ENCODE measurements at places on chromosomes 4 and X. TPM values are rescaled to one million over a fixed set of nuclear protein-coding genes. Genes with fewer than 3 reads are reported as not detected.

GRCh38 chr4:7233006-7233580, 40.8 kb downstream of the SORCS2 start:
- no peak for DNase-seq

GRCh38 chrX:41596596-41596995, 92.2 kb upstream of the GPR34 start:
- peak; percentile 24 for DNase-seq

Gene ODAPH
- polyA plus RNA-seq = 0.87 TPM

Gene S100P
- polyA plus RNA-seq = not detected

DNA sequence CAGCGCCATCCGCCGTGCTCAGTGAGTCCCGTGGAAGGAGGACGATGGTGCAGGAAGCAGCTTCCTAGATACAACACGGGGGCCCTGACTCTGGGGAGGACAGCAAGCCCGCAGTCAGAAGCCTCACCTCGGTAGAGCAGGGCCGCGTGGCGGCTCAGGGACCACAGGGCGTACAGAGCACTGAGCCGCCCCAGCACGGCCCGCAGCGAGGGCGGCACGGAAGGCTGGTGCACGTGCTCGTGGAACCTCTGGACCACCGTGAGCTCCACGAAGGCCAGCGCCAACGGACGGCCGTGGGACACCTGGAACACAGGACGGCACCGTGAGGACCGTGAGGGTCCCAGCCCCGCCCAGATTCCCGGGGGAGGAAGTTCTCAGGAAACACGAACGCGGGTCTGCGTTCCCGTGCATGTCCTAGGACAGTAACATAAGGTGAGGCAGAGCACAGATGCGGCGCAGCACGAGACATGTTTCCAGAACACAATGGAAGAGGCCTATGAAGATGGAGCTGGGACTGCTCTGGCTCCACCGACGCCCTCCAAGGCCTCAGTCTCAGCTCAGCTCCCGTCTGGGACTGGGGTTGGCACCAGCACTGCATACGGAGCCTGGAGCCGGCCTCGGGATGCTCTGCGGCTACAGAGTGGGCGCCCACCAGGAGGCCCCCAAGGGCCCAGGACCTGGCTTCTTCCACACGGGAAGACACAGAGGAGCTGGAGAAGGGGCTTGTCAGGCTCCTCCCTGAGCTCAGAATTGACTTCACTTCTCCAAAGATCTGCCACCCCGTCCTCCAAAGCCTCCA, 65.5 kb downstream of the ACOX3 start:
- DNase-seq = no peak

DNA sequence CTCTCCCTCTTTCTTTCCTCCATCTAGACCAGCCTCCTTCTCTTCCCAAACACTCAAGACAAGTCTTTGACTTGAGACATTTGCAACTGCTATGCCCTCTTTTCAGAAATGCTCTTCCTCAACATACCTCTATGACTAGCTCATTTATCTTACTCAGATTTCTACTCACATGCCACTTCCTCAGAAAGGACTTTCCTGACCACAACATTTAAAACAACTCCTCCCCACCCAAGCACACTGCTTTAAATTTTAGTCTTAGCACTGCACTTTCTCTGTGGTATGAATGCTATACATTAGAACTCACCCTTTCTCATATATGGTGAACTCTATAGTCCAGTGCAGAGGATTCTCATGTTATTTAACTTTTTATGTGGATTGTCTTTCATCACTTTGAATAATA, 28.4 kb upstream of the SULT1E1 start:
- DNase-seq = peak; percentile 64

Gene MAP7D2
- polyA plus RNA-seq = 2.1 TPM

DNA sequence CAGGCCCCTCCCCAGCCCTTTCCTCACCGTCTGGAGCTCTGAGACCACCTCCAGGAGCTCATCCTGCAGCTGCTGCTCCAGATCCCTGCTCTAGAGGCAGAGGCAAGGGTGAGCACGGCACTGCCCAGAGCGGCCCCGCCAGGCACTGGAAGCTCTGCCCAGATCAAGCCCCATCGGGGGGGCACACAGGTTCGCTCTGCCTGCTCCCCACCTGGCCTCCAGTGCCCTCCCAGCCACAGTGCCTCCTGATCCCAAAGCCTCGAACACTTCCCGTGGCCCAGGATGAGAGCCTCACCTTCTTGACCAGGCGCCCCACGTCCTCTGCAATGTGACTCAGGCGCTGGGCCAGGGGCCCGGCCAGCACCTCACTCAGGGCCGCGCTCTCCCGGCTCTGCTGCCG, 5.0 kb downstream of the ARHGAP4 start:
- no peak for DNase-seq

GRCh38 chr4:168309781-168310180, 8.8 kb downstream of the DDX60 start:
- DNase-seq = no peak

DNA sequence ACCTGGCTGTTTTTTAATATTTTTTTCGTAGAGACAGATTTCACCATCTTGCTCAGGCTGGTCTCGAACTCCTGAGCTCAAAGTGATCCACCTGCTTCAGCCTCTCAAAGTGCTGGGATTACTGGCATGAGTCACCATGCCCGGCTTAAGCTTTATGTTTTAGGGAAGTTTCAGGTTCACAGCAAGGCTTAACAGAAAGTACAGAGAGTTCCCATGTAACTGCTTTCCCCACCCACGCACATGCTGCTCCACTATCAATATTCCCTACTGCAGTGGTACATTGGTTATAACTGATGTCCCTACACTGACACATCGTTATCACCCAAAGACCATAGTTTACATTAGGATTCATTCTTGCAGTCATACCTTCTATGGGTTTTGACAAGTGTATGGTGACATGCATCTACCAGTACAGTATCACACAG, 62.7 kb downstream of the PRPS1 start:
- DNase-seq = no peak

DNA sequence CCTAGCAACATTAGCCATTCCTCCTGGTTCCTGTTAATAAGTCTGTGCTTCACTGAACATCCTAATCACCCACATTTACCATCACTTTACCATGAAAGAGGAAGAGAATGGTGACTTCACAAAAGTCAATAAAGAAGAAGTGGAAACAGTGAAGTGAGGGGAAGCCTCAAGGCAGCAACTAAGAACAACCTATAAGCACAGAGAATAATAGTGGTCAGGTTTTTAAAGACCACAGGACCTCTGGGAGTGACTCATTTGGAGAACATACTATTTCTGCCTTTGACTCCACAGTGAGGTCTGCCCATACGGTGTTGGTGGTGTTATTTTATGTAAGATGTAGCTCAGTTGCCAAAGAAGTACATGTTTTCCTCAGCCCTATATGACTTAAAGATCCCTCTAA, 86.0 kb upstream of the TET2 start:
- peak; percentile 49 for DNase-seq

DNA sequence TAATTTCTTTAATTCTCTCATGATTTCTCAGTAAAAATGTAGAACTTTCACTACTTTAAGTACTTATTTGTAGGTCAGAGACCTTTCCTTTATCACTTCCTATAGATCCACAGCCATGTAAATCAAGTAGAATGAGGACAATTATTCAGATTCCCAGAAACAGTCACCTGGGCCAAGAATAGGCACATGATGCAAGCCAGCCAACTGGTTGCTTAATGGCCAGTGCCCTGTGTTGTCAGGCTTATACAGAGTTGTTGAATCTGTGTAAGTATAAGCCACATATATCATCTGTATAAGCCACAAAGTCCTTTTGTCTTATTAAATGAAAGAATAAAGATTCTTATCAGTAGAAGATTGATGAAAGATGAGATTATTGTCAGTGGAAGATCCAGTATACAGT, 5.2 kb downstream of the BANK1 start:
- no peak for DNase-seq

DNA sequence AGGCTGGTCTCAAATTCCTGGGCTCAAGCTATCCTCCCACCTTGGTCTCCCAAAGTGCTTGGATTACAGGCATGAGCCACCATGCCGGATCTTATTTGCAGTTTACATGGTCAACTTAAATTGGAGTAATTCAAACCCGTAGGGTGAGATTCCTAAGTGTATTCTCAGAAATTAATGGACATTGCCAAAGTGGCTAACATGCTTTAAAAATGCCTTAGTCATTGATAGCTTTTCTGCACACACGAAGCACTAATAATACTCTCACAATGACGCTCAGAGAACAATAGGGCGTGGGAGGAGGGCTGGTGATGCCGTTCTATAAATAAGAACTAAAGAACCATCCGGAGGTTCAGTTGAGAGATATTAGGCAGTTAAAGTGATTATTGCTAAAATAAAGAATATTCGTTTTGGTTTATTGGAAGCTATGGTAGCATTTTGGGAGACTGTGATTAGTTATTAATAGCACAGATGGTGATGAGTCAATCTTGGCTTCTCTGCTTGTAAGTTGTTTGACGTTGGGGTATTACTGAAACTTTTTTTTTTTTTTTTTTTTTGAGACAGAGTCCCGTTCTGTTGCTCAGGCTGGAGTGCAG, 79.1 kb downstream of the TRAPPC11 start:
- DNase-seq = peak; percentile 88
